ENCODE measurements at places on chromosomes 1 and 21.
A peak's percentile ranks its signal among the peaks of the same experiment; 100 is the strongest.

DNA sequence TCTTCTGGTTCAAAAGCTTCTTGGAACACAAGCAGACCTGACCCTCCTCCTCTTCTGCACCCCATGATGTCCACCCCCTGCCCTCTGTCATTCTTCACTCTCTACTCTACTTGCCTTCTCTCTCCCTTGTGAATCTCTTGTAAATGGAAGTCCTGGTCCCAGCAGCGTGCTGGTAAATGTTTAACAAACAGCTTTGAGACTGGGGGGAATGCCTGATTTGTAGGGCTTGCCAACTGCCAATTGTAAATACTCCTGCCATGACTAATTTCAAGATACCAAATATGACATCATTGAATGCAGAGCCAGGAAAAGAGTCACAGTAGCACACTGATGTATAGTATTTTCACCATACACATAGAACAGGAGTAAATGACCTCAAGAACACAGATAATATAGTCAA is 40.9 kb upstream of the LRRN2 start:
- no peak overlapping the region for H3K27ac ChIP-seq
- no peaks in the 10 kb centered on the region for H3K27me3 ChIP-seq
- H3K4me3 ChIP-seq: no peak overlapping the region
- no peaks in the 10 kb centered on the region for H3K36me3 ChIP-seq
- no peak for DNase-seq
- no peaks in the 10 kb centered on the region for H3K4me1 ChIP-seq

DNA sequence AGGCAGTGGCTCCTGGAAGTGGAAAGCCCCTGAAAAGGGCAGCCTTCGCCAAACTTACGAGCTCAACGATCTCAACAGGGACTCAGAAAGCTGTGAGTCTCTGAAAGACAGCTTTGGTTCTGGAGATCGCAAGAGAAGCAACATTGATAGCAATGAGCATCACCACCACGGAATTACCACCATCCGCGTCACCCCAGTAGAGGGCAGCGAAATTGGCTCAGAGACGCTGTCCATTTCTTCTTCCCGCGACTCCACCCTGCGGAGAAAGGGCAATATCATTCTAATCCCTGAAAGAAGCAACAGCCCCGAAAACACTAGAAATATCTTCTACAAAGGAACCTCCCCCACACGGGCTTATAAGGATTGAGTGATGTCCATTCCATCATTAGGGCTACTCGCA is 42.4 kb downstream of the PLPPR4 start:
- no peaks in the 10 kb centered on the region for H3K27me3 ChIP-seq
- no peak overlapping the region for H3K27ac ChIP-seq
- H3K36me3 ChIP-seq: no peaks in the 10 kb centered on the region

DNA sequence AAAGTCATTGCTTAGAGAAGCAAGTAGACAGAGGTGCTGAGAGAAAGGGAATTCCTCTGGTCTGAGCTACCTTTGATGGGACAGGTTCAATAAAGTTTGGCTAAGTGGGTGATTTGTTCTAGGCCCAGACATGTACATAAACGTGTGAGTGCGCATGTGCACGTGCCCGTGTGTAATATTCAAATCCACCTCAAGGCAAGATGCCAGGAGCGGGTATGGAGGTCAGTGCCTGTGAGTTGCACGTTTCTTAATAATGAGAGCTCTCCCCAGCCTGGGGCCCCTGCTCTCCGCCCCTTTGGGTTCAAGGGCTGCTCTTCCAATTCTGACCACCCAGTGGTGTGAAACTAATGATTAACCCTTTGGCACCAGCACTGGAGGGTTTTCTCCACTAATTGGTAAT is 53.8 kb upstream of the LMO4 start:
- H3K36me3 ChIP-seq: no peaks in the 10 kb centered on the region
- no peaks in the 10 kb centered on the region for H3K27me3 ChIP-seq
- DNase-seq: no peak
- no peak overlapping the region for H3K4me3 ChIP-seq
- H3K27ac ChIP-seq: no peak overlapping the region

- no peak overlapping the region for H3K27ac ChIP-seq
- H3K36me3 ChIP-seq: no peaks in the 10 kb centered on the region
- no peak overlapping the region for H3K4me3 ChIP-seq
- H3K4me1 ChIP-seq: peaks cover 16% of the 10 kb centered on the region
- H3K27me3 ChIP-seq: no peaks in the 10 kb centered on the region
Measured at GRCh38 chr1:28782011-28782410, 30.0 kb upstream of the OPRD1 start.

- H3K4me3 ChIP-seq: no peak overlapping the region
- no peak overlapping the region for H3K27ac ChIP-seq
- H3K36me3 ChIP-seq: no peaks in the 10 kb centered on the region
- no peaks in the 10 kb centered on the region for H3K27me3 ChIP-seq
- H3K4me1 ChIP-seq: no peaks in the 10 kb centered on the region
- no peak for DNase-seq
Measured at GRCh38 chr1:211726467-211726995, 51.1 kb upstream of the NEK2 start.

GRCh38 chr1:160625725-160626498 is 20.9 kb downstream of the SLAMF1 start:
- no peak overlapping the region for H3K27ac ChIP-seq
- H3K4me1 ChIP-seq: no peaks in the 10 kb centered on the region
- no peaks in the 10 kb centered on the region for H3K27me3 ChIP-seq

DNA sequence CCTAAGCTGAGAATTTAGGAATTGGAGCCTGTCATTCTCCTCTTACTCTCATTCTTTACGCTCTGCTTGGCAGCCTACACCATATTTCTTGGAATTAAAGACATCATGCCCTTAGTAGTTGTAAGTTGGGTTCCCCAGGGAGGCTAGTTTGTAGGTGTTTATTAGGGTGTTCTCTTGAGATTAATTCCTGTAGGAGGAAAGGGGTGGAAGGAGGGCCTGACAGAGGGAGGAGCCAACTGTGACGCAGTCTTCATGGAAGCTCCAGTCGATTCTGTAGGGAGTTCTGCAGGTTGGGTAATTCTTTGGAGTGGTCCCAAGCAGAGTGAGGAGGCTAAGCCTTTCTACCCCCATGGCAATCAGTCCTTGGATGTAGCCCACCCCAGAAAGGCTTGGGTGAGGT is 111.4 kb downstream of the HHAT start:
- no peaks in the 10 kb centered on the region for H3K4me1 ChIP-seq
- DNase-seq: no peak
- H3K4me3 ChIP-seq: no peak overlapping the region
- no peaks in the 10 kb centered on the region for H3K27me3 ChIP-seq
- no peak overlapping the region for H3K27ac ChIP-seq

- peaks cover 19% of the 10 kb centered on the region for H3K4me1 ChIP-seq
- H3K27me3 ChIP-seq: no peaks in the 10 kb centered on the region
- H3K4me3 ChIP-seq: no peak overlapping the region
- no peak overlapping the region for H3K27ac ChIP-seq
- H3K36me3 ChIP-seq: peaks cover 3% of the 10 kb centered on the region
Measured at GRCh38 chr1:173427146-173428054, 49.7 kb upstream of the PRDX6 start.

DNA sequence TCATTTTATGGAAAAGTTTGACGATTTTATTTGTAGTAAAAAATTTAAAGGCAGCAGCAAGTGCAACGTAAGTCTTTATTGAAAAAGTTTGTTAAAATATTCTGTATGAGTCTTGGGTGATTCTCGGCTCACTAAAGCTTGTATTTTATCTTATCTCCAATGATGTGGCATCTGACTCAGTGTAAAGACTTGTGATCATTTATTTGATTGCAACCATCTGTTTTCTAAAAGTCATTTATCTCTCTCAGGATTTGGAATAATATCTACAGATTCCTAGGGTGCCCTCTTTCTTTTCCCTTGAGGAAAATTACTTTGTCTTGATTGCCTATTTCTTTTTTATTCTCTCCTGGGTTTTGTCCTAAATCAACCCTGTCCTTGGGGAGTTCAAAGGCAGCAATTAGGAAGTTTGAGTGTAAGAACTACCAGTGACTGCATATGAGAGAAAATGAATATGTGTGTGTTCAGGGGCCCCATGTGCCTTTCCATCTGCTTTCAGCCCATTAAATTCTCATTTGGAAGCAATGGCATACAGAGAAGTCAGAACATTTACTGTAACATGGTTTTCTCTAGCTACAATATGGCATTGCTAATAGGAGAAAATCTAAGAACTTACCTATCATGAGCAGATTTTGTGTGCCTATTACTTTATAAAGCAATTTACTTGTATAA is 575.0 kb upstream of the CHRM3 start:
- H3K4me3 ChIP-seq: no peak overlapping the region
- no peaks in the 10 kb centered on the region for H3K36me3 ChIP-seq
- H3K4me1 ChIP-seq: no peaks in the 10 kb centered on the region
- no peak for DNase-seq
- H3K27me3 ChIP-seq: no peaks in the 10 kb centered on the region
- no peak overlapping the region for H3K27ac ChIP-seq

DNA sequence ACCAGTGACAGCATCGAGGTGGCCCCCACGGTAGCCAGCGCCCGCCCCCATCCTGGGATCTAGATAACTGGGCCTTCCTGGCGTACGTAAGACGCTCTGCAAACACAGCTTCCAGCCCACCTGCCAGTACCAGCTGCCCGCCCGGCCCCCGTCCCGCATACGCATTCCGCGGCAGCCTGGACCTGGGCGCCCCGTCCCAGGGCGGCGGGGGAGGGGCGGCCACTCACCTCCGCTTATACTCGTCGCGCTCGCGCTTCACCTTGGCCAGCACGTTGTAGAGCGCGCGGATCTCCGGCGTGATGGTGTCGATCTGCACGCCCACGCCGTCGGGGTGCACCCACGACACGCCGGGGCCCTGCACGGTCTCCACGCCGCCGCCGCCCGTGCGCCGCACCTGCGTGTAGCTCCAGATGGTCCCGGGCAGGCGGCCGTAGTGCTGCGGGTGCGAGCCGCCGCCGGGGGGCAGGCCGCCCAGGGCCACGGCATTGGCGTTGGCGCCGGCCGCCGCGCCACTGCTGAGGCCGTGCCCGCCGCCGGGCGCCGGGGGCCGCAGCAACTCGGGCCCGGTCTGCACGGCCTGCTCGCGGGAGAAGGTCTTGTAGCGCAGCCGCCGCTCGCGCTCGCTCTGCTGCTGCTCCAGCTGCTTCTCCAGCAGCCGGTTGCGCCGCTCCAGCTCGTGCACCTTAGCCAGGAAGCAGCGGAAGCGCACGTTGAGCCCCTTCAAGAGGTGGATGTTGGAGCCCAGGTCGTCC is 859 bp downstream of the IFFO2 start:
- no peaks in the 10 kb centered on the region for H3K27me3 ChIP-seq
- peak overlapping the region; percentile 88 for H3K4me3 ChIP-seq
- peaks cover 34% of the 10 kb centered on the region for H3K4me1 ChIP-seq
- DNase-seq: peak; percentile 40
- no peaks in the 10 kb centered on the region for H3K36me3 ChIP-seq
- H3K27ac ChIP-seq: peak overlapping the region; percentile 71

GRCh38 chr21:44498280-44499210 is 41.5 kb downstream of the KRTAP10-1 start:
- DNase-seq: no peak
- no peak overlapping the region for H3K27ac ChIP-seq
- H3K36me3 ChIP-seq: no peaks in the 10 kb centered on the region
- peaks cover 30% of the 10 kb centered on the region for H3K4me1 ChIP-seq
- no peak overlapping the region for H3K4me3 ChIP-seq

- no peak overlapping the region for H3K4me3 ChIP-seq
- H3K4me1 ChIP-seq: no peaks in the 10 kb centered on the region
- DNase-seq: no peak
- H3K36me3 ChIP-seq: no peaks in the 10 kb centered on the region
Measured at GRCh38 chr1:174445817-174446216, 1.9 kb upstream of the GPR52 start.

- H3K27ac ChIP-seq: peak overlapping the region; percentile 64
- H3K4me3 ChIP-seq: no peak overlapping the region
- no peaks in the 10 kb centered on the region for H3K36me3 ChIP-seq
- no peaks in the 10 kb centered on the region for H3K27me3 ChIP-seq
Measured at GRCh38 chr1:171222936-171223335, 25.4 kb upstream of the FMO1 start.

- no peaks in the 10 kb centered on the region for H3K36me3 ChIP-seq
- no peaks in the 10 kb centered on the region for H3K27me3 ChIP-seq
- no peaks in the 10 kb centered on the region for H3K4me1 ChIP-seq
- H3K4me3 ChIP-seq: no peak overlapping the region
- no peak overlapping the region for H3K27ac ChIP-seq
Measured at GRCh38 chr21:35664683-35665082, 395.6 kb downstream of the SETD4 start.

- no peaks in the 10 kb centered on the region for H3K4me1 ChIP-seq
- H3K4me3 ChIP-seq: no peak overlapping the region
- H3K27me3 ChIP-seq: no peaks in the 10 kb centered on the region
- no peaks in the 10 kb centered on the region for H3K36me3 ChIP-seq
- DNase-seq: no peak
Measured at GRCh38 chr1:69710484-69711189, 142.9 kb downstream of the LRRC7 start.

DNA sequence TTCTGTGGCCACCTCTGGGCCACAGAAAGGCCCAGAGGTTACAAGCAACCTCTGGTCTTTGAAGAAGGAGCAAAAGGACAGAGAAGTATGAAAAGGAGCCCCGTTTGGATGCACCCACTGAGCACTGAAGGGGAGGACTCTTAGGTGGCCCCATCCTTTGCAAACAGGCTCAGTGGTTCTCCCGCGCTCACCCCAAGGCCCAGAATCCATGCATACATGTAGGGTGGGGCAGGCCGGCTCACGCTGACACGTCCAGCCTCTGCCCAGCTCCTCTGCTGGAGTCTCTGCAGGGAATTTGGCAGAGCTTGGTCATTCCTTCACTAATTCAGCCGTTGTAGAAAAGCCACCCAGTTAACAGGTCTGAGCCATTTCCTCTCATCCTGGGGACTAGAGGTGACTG is 61.3 kb upstream of the AJAP1 start:
- no peak overlapping the region for H3K4me3 ChIP-seq
- H3K27me3 ChIP-seq: peaks cover 15% of the 10 kb centered on the region
- H3K27ac ChIP-seq: no peak overlapping the region
- no peaks in the 10 kb centered on the region for H3K36me3 ChIP-seq
- H3K4me1 ChIP-seq: no peaks in the 10 kb centered on the region

DNA sequence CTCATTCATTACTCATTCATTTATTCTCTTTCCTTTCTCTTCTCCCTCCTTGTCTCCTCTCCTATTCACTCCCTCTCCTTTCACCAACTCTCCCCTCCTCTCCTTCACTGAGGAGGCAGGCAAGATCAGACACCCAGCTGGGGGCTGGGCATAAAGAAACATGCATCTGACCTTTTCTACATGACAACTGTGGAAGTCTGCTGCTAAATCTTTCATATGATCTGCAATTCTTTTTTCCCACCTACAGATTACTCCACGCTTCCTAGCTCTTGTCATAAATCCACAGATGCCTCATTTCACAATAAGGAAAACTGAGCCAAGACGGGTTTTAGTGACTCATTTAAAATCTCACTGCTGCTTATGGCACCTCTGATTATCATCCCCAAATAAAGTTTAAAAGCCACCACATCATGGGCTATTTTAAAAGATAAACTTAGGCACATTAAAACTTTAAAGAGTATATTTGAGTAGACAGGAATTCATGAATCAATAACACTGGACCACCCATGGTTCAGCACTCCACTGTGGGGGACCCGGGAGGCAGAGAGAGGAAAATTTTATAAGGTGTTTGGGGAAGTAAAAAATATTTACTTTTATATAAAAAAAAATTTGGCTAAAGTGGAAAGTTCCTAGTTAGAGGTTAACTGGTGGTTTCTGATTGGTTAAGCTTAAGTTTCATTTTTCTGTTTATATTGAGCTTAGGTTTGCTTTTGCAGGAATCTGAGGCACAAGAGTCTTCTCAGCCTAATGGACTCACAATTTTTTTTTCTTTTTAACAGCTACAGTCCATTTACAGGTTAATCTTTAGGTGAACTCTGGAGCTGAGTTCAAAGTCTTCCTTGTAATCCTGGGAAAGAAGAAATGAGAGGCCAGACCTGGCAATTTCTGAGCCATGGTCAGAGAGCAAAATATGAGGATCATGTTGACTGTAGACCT is 55.8 kb upstream of the DNAH14 start:
- H3K4me3 ChIP-seq: no peak overlapping the region
- H3K36me3 ChIP-seq: no peaks in the 10 kb centered on the region
- no peak overlapping the region for H3K27ac ChIP-seq
- no peak for DNase-seq
- H3K27me3 ChIP-seq: no peaks in the 10 kb centered on the region
- H3K4me1 ChIP-seq: no peaks in the 10 kb centered on the region
